ENCODE measurements at places on chromosomes 2 and 18.

DNA sequence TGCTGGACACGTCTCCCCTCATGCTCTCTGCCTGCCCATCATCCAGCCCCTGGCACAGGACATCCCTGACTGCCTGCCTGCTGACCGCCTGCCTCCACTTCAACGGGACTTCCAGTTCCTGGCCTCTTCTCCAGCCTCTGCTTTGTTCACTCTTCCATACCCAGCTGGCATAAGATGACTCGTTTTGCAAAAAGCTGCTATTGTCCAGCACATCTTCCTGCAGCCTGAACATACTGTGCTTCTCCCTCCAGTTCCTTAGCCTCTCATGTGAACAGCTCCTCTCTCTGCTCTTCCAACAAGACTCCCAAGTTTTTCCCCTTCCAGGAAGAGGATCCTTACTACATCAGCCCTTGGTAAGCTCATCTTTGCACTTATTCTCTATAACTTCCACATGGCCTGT lies 62.4 kb upstream of the SKOR2 start:
- DNase-seq: no peak

- no peak for DNase-seq
These were observed 147.3 kb upstream of the NABP1 start for GRCh38 chr2:191530618-191531017.

DNA sequence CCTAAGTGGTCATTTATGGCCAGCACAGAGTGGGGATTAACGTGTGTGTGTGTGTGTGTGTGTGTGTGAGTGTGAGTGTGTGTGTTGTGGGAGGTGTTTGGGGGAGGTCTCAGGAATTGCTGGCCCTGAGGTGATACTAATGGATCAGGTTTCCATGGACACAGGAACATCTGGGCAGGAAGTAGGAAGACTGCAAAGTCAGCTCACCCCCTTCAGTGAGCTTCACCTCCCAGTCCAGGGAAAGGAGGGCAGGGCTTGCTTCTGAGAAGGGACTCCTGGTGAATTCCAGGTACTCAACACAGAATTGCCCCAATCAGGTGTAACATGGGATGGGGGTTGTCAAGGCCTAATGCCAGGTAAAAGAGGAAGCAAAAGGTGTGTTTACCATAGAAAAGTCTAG lies 30.3 kb upstream of the IL1R1 start:
- DNase-seq: no peak

GRCh38 chr2:240840435-240841060 lies 20.5 kb upstream of the KIF1A start:
- DNase-seq: peak; percentile 60

DNA sequence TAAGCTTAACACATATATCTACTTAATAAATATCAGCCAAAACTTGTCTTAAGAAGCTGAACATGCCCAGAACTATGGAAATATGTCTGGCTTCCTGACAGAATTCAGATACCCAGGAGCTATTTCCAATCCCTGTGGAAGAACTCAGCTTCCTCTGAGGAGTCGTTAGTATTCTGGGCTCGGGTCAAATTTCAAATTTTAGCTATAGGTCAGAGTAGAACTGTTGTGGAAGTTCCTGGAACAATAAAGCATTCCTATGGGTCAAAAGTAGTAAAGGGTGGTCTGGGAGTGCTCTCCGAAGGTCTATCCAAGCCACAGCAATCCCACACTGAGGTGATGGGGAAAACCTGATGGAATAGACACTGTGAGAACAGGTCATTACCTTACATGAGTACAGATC lies 342.7 kb upstream of the CHST9 start:
- DNase-seq: no peak

DNA sequence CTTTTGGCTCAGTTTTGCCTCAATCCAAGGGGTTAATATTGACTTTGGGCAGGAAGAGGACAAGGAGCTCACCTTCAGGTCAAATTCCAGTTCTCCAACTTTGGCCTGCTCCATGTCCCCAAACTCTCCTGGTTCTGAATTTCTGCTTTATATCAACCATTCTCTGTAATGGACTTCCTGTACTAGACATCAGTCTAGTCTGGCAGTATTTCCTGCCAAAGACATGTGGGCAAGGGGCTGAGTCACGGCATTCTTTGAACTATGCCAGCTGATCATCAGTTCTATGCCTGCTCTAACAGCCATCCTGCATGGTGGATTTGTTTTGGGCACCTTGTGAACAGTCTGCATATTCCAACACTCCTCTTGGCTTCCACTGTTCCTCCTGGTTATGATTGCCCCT lies 199.4 kb downstream of the ZEB2 start:
- DNase-seq: peak; percentile 34

DNA sequence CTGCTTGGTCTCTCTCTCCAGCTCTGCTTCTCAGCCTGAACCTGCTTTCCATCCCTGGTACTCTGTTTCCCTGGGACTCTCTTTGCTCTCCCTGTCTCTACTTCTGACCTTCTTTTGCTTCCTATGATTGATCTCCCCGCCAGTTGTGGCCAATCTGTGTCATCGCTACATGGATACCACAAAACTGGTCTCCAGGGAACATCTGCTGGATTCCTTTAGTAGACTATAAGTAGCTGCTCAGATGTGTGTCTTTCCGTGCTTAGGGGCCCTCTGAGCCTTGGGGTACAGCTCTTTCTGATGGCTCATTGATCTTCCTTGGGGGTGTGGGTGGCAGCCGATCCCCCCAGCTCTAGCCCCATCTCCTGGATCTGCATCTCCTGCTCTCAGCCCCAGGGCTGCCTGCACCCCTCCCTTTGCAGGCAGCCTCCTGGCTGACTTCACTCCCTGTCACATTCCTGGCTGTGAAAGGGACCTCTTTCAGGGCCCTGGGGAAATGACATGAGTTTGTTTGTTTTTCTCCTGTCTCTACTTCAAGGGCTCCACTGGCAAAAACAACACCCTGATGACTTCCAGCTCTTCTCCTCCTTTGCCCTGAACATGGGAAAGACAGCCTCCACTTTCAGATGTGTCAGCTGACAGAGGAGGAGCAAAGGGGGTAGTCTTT lies 333.7 kb downstream of the CYP26B1 start:
- no peak for DNase-seq

GRCh38 chr18:12934454-12935071 lies 13.2 kb upstream of the SEH1L start:
- DNase-seq: peak; percentile 82

GRCh38 chr2:25009954-25010353 lies 31.9 kb upstream of the EFR3B start:
- peak; percentile 23 for DNase-seq

- DNase-seq: no peak
These were observed 27.0 kb downstream of the KLF7 start for GRCh38 chr2:207138627-207139297.

DNA sequence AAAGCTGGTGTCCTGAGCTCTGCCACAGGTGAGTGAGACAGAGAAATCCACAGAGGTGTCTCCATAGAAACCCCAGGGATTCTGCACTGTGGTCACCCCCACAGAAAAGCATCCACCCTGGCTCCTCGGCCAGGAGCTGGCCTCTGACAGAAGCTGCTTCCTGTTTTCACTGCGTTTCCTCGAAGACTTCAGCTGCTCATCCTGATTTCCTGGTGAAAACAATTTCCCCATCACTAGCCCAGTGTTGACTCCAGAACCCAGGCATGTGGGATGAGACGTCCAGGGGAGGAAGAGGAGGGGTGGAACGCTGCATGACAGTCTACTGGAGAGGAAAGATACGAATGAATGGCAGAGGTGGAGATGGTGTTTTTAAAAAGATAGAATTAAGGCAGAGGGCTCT lies 60.3 kb upstream of the GPR45 start:
- DNase-seq: no peak

GRCh38 chr2:80281049-80281448 lies 23.5 kb downstream of the LRRTM1 start:
- no peak for DNase-seq

DNA sequence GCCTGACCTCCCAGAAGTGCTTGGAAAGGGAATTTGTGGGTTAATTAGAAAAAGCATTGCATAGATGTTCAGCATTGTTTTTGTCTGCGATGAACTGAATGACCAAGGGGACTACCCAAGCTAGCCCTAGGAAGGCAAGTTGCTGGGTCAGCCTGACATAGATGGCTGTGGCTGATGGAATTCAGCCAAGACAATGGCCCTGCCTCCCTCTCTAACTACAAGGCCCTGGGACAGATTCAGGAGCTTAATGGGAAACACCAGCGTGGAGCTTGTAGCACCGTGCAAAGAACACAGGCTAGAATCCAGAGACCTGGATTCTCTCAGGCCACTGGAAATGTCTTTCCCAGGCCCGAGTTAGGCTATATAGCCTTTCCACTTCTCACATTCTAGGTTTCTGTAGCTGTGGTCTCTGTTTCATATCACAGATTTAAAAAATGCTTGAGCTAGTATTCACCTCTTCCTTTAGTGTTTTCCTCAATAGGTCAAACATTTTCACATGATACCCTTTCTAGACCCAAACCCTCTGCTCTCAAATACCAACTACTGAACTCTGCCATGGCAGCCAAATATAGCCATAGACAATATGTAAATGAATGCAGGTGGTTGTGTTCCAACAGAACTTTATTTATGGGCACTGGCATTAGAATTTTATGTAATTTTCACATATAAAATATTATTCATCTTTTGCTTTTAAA lies 294.3 kb upstream of the MEX3C start:
- no peak for DNase-seq

GRCh38 chr2:60570251-60570650 lies 16.8 kb upstream of the BCL11A start:
- DNase-seq: no peak

- DNase-seq: no peak
These were observed 157.0 kb upstream of the SERPINE2 start for GRCh38 chr2:224195925-224196571.

- DNase-seq: no peak
These were observed at the start of gene CCDC141 for GRCh38 chr2:179049546-179050311. Gene CCDC141, minus strand, starts transcription at chr2:179050137. Its CDS starts 196 bp downstream, at chr2:179049941.

- no peak for DNase-seq
These were observed 29.8 kb upstream of the ZNF407 start for GRCh38 chr18:74567822-74568221.

DNA sequence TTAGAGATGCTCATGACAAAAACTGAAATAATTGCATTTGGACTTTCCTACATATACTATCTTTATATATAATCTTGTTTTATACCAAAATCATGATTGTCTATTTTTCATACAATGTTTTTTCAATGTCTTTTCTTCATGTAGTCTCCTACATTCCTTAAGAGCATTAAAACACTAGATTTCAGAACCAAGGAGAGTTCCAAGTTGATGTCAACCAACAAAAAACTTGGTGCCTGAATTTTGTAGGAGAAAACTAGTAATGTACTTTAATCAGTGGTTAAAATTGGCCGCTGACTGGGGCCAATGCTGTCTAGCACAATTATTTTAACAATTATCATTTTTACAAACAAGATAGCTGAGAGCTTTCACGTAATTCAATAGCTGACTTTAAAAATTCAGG lies 678.8 kb downstream of the DCC start:
- peak; percentile 35 for DNase-seq

DNA sequence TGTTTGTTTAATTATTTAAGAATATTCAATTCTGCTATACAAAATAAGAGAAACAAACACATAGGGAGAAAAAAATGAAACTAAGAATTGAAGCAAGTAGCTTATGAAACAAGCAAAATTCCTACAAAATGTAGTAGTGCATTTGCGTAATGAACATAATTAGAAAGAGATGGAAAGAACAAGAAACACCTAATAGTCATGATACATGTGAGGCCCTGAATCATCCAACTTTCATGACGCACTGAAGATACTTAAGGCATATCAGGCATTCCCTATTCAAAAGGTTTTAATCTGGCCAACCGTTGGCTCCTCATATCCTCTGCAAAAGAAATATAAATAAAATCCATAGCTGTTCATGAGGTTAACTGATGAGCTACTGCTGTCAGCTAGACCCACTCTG lies 14.5 kb upstream of the NAB1 start:
- DNase-seq: no peak

DNA sequence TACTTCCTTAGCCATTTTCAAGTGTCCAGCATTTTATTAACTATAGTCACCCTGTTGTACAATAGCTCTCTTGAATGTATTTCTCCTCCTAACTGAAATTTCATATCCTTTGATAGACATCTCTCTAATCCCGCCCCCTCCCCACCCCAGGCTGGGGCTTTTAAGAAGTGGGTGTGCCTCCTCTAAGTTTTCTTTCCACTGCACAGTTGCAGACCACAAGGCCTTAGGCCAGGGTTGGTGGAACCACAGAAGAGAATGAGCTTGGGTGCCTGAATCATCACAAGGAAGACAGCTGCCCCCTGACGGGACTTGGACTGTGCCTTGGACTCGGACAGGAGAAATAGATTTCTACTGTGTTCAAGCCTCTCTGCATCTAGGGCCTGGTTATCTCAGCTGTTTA lies 193.4 kb downstream of the HAUS1 start:
- no peak for DNase-seq

DNA sequence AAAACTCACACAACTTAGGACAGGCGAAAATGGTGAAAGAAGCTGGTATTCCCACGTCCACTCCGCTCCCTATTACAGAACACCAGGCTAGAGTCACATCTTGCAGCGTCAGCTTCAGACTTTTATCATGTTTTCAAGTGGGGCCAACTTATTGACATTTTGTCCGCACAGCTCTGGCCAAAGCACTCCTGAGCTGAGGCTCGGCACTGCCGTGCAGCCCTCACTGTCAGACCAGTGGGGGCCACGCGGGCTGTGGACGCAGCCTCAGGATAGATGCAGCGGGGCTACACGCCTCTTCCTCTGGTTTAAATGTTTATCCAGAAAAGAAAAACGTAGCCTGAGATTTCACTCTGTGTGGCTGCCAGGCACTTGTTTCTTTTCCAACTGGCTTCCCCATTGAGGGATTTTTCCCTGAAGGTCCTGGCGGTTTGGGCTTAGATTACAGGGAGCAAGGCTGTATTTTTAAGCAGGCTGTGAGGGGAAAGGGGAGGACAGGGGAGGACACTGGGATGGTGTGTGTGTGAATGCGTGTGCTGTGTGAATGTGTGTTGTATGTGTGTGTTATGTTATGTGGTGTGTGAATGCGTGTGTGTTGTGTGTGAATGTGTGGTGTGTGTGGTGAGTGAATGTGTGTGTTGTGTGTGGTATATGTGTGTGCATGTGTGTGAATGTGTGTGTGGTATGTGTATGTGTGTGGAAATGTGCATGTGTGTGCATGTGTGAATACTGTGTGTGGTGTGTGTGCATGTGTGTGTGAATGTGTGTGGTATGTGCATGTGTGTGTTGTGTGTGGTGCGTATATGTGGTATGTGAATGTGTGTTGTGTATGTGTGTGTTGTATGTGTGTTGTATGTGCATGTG lies 267.6 kb downstream of the DCDC2C start:
- no peak for DNase-seq

- no peak for DNase-seq
These were observed 502.0 kb downstream of the RNF144A start for GRCh38 chr2:7419186-7419585.

DNA sequence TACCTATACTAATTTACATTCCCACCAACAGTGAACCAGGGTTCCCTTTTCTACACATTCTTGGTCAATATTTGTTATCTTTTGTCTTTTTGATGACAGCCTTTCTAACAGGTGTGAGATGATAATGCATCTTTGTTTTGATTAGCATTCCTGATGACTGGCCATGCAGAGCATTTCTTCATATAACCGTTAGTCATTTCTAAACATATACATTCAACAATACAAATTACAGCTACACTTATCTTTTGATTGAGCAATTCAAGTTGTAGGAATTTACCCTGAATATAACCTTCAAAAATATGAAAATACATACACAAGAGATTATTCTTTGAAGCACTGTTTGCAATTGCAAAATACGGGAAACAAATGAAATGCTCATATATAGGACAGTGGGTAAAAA lies 94.9 kb downstream of the TMEM131 start:
- DNase-seq: no peak

All from RKO (cell line).